ENCODE measurements at places on chromosomes 12 and 14.

- DNase-seq: no peak
Measured at GRCh38 chr14:35425850-35426249, 21.3 kb upstream of the NFKBIA start.

DNA sequence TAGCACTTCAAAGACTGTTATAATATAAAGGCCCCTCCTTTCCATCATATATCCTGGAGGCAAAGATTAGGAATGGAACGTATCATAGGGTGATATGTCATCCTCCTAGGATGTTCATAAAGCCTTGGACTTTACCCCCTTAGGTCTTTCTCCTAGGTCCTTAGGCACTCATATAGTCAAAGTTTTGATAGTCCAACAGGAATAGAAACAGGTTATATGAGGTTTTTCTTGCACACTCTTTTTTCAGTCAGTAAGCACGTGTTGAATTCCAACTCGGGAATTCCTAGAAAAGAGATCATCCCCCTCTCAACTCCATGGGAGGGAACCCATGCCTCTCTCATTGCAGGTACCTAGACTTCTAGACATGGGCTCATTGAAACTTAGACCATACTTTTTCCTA is 20.1 kb upstream of the MAGOHB start:
- no peak for DNase-seq

GRCh38 chr12:109064143-109064542 is 11.8 kb downstream of the USP30 start:
- no peak for DNase-seq

DNA sequence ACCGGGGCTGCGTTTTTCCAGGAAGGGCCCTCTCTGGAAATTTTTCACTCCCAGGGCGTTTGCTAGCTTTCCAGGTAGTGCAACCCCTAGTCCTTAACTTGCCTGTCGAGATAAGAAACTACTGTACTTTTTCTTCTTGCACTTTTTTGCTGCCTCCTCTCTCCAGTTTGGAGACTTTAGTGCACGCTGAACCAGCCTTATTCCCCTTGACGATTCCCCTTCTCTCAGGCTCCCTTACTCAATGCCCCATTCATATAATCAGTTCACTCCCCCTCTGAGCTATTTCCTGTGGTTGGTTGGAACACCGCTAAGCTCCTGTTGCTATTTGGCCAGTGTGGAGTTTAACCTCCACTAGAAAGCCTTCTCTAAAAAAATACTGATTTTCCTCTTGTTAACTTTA is 682 bp downstream of the CREBL2 start:
- peak; percentile 34 for DNase-seq

GRCh38 chr12:50213439-50213838 is 46.3 kb upstream of the CERS5 start:
- no peak for DNase-seq

DNA sequence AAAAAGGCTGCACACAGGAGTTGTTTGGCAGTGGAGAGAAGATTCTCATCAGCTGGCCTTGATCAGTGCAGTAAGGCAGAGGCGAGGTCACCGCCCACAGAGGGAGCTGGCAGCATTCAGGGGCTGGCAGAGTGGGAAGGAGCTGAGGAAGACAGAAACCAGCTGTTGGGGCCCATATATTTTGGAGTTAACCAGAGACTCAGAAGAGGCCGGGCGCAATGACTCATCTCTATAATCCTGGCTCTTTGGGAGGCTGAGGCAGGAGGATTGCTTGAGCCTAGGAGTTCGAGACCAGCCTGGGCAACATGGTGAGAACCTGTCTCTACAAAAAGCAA is 17.7 kb downstream of the SMCO2 start:
- peak; percentile 55 for DNase-seq

DNA sequence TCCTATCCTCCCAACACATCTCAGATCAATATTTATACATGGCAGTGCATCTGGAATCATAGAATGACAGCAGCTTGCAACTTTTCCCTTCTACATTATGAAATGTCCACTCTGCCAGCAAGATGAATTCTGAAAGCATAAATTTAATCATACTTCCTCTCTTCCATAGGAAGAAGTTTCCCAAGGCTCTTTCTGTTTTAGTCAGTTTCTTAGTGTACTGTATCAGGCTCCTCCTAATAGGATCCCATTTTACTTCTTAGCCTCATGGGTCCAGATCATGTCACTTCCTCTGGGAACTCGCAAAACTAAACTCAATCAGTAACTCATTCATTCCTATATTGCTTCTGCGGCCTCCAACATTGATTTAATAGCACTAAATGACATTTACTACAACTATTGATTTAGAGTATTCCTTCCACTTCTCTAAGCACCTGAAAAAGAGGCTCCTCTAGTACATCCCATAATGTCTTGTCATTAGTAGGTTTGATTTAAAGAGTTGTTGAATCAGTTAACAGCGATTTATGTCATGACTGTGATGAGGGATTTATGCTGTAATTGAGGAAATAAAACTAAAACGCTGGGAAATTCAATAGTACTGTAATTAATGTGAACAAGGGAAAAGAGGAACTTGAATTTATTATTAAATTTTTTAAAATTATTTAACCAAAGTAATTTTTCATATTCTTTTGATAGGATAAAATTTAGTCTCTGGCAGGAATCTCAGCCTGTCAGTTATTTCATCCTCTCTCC is 4.0 kb downstream of the CLEC1A start:
- DNase-seq: peak; percentile 79

GRCh38 chr14:64038841-64039542 is 186.2 kb downstream of the SYNE2 start:
- no peak for DNase-seq

DNA sequence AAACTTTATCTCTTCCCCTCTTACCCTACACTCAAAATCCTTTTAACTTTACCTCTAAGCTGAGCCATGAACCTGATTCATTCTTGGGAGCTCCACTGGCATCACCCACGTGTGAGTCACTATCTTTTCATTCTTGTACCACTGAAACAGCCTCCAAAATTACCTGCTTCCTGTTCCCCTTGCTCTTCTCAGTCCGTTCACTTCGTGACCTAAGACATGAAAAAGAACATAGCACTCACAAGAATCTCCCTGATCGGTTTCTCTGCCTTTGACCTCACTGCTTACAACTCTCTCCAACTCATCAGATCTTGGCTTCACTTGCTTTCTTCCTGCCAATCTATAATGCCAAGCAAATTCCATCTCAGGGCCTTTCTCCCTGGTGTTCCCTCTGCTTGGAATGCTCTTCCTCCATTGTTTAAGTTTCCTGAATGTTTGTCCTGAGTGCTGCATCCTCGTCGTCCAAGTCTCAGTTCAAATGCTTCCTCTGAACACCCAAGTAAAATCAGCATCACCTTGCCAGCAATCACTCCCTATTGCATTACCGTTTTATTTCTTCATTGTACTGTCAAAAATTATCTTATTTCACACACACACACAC is 9.2 kb downstream of the GLIPR1 start:
- DNase-seq: no peak

- DNase-seq: no peak
Measured at GRCh38 chr12:52812749-52813148, 1.2 kb downstream of the KRT4 start.

GRCh38 chr12:45282411-45282810 is 66.5 kb downstream of the ANO6 start:
- no peak for DNase-seq

- DNase-seq: no peak
Measured at GRCh38 chr12:117936722-117937484, 31.9 kb downstream of the KSR2 start.

GRCh38 chr14:70782361-70782760 is 27.0 kb downstream of the MAP3K9 start:
- DNase-seq: no peak

DNA sequence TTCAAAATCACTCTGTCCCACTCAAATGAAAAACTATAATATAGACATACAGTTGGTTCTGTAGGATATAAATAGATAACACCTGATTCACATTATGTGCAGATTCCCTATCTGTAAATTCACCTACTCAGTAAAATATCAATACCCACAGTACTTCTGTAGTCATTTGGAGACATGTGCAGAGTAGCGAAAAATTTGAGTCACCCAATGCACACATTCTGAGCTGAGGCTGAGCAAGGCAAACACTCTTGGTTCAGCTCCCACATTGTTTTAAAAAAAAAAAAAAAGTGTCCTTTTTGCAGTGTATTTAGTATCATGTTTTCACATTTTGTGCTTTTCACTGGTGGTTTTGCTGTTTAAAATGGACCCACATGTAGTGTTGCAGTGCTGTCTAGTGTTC is 27.3 kb upstream of the BBS10 start:
- DNase-seq: no peak

- DNase-seq: no peak
Measured at GRCh38 chr14:49512571-49512970, 73.6 kb downstream of the RPS29 start.

- DNase-seq: no peak
Measured at GRCh38 chr12:65330331-65330730, 51.8 kb downstream of the MSRB3 start.

DNA sequence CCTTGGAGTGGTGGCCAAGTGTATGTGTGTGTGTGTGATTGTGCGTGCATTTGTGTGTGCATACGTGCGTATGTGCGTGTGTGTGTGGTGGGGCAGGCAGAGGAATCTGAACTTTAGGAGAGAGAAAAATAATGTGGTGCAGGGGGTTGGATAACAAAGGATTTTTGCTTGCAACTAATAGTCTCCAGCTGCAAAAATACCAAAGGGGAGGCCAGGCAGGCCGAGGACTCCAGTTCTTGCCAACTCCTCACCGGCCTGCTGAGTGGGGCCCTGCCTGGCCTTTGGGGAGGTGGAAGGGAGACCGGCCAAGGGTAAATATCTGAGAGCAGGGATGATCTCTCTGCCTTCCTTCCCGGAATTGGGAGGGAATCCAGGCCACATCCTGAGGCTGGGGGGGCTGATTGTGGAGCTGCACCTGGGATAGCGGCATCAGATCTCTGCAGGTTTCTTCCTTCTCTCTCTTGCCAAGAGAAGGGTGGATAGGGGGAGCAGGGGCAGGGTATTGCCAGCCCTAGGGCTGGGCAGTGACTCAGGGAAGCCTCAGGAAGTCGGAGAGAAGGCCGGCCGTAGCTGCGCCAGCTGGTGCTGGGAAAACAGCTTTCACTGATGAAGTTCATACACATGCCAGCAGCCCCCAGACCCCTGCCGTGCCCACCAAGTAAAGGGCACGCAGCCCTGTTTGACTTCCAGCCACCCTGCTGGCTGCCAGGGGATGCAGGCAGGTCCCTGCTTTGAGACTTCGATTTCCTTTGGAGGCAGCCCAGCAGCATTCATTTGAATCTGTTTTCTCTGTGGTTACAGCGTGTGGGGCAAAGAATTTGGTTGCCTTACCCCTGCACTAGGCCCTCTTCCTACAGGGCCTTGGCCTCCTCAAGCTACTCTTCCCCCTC is 4.6 kb upstream of the LRP1-AS start:
- no peak for DNase-seq

DNA sequence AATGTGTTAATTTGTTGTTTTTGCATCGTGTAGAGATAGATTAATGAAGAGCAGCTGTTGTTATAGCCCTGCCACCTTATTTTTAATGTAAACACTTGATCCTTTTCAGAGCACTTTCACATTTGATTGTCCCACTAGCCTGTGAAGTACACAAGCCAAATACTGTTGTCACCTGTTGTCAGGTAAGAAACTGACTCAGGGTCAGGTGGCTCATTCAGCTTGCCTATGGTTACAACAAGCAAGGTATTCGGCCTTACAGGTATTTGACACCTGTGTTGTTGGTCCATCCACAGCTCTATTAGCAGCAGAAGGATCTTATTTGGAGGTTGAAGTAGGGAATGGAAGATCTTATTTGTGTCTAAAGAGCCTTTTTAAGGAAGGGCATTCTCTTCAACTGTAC is 108.9 kb downstream of the GPR135 start:
- DNase-seq: no peak

GRCh38 chr12:11723993-11724392 is 74.5 kb downstream of the ETV6 start:
- DNase-seq: no peak

DNA sequence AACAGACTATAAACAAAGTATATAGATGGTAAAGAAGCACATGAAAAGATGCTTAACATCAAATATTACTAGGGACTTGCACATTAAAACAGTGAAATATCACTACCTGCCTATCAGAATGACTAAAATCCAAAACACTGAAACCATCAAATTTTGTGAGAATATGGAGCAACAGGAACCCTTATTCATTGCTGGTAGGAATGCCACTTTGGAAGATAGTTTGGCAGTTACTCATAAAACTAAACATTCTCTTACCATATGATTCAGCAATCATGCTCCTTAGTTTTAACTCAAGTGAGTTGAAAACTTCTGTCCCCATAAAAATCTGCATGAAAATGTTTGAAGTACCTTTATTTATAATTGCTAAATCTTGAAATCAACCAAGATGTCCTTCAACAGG is 297.6 kb downstream of the DAD1 start:
- no peak for DNase-seq

DNA sequence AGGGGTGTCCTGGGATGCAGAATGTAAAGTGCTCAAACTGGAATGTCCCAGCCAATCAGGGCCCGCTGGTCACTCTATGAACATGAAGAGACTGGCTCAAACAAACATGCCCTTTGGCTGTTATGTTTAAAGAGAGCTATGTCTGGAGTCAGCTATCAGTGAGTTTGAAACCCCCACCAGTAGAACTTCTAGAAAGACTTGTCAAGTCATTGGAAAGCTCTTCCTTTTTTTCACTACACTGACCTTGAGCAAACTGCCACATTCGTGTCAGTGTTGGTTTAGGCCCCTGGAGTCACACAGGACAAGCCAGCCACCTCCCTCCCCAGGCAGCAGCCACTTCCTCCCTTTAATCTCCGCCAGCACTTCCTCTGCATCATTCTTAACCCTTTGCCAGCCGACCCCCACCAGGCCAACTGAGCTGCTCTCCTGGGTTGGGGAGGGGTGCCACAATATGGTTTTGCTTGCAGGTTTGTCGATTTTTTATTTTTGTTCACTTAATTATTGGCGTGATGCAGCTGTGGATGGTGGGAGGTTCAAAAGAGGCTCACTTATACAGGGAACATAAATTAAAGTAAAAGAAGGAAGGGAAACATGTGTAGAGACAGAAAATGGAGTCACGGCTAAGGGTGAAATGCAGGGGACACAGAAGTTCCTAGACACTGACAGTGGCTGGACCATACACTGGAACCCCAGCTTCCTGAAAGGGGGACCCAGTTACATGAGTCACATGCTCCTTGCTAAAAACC is 25.3 kb downstream of the CMKLR1 start:
- DNase-seq: peak; percentile 92

GRCh38 chr12:47223031-47223847 is 143.5 kb upstream of the AMIGO2 start:
- no peak for DNase-seq
